ENCODE measurements at places on chromosomes 12 and 14.
A peak's percentile ranks its signal among the peaks of the same experiment; 100 is the strongest.

GRCh38 chr14:92563359-92563758 lies 49.8 kb downstream of the RIN3 start:
- DNase-seq = no peak

DNA sequence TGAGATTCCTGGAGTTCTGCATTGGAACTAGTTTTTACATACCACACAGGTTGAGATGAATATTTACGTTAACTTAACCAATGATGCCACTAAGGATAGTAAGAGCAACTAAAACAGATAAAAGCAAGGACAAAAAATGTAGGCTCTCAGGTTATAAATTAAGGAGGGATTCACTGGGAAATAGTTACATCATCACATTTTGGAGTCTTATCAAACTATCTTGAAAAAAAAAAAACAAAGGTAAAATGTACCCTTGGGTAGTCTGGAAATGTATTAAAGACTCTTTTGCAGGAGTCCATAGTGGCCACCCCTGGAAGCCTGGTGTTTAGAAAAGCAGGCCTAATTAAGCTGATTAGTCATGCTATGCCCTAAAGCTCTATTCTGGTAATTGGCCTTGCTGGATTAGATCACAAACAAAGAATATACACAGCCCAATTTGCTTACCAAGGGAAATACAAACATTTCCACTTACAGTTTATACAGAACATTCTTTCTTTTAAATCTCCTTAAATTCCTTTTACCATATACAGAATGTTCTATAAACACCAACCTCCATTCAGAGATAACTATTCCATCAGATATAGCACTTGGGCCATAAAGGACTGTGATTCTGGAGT lies 39.3 kb downstream of the SLC25A47 start:
- peak; percentile 48 for DNase-seq

DNA sequence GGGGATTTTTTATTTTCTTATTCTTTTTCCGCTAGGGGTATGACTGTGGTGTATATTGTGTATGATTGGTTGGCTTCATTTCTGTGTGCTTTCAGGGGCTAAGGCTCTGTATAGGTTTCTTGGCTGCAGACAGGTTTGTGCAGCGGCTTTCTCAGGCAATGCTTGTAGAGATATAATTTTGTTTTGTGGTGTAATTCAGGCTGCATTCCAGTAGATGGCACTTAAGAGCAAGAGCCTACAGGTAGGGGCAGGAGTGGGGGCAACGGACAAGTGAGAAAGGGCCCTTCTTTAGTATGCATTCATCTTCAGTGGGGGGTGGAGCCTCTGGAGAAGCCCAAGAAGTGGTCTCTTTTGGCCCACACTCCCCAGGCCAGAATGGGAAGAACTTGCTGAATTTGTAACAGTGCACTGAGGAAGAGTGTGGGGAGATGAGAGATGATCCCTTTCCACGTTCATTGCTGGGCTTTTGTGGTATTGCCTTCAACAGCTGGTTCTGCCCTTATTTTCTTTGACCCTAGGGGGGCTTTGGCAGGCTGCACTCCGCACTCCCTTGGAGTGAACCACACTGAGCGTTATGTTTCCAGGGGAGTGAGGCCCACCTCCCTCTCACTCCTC lies 78.6 kb downstream of the IFNG-AS1 start:
- no peak for DNase-seq

DNA sequence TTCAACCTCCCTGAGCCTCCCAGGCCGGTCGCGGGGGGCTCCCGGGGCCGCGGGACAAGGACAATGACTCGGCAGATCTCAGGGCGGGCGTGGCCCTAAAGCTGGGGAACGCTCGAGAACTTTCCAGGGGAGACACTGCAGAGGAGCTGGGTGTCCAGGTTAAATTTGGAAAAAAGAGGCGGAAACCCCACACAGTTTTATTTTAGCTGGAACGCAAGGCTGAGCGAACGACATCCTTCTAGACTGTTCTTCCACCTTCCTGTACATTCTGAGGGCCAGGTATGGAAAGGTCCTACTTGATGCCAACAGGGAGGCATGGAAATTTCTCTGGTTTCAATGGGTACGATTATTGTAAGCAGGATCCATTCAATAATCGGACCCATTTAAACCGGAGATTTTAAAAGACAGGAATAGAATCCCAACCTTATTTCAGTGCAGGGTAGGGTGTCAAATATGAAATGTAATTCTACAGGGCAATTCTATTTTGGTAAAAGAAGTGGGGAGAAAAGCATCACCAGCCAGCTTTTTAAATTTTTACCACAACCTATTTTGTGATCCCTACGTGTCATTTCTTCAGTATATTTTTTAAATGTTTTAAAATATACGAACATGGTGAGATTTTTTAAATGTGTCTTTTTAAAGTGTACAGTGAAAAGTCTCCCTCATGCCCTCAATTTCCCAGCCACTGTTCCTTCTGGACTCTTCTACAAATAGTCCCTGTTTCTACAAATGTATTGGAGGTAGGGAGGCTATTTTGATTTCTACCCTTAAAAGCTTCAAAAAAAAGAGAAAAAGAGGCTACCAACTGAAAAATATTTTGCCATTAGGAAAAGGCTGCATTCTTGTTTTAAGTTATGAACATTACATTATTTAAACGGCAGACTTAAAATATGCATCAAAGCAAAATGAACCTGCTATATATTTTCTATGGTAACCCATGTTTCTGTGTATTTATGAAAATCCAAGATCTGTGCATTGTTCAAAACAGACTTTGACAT lies 1.1 kb upstream of the UBC start:
- DNase-seq = no peak

DNA sequence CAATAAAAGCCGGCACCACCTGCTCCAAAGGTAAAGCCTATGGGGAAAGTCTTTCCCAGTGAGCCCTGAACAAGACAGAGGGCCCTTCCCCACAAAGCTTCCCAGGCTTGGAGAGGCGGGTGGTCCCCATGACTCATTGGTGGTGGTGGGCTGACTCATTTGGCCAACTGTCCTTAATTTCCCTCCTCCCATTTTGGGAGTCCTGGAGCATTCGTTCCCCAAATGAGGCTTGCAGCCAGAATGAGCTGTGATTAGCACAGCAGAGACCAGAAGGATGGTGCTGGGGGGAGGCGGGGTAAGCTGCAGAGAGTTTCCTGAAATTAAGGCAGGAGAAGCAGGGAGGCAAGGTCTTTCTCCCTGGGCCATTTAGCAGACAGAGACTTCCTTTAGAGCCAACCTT lies 241.7 kb downstream of the DPF3 start:
- no peak for DNase-seq

GRCh38 chr12:68943848-68944247 lies 10.9 kb upstream of the CPM start:
- no peak for DNase-seq

DNA sequence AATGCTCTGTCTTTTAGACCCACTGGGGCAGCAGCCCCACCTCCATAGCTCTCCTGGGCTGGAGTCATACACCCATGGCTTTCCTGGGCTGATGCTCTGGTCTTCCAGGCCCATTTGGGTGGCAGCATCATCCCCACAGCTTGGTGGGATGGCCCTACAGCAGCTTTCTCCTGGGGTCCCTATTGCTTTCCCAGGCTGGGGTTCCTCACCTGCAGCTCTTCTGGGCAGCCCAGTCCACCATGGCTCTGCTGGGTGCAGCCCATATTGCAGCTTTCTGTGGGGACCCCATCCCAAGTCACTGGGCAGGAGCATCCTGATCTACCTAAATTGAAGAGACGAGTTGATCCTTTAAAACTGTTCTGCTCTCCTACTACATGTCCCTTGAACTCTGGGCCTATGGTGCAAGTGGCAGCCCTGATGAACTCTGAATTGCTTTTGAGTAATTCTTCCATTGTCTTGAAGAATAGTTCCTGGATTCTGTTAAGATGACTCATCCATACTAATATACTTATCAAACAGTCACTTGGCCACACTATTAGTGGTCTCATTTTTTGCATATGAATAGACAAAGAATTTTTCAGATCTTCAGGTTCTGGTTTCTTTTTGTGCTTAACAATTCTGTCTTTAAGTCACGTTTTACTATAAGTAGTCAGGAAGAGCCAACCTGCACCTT lies 390.1 kb downstream of the DPF3 start:
- DNase-seq = no peak

DNA sequence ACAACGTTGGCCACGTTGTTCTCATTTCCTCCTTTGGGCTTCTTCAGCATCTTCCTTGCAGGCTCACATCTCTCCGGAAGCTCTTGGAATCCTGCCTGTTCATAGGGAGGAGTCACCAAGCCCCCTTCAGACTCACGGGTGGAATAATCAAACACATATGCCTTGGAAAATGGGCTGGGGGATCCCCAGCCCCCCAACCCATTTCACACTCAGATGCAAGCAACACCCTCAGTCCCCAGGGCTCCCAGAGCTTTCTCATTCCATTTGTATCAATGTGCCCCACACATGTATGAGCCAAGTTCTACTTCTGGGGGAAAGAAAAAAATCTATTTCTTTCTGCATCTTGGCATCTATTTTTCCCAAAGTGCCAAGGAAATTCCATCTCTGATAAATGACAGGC lies 33.1 kb downstream of the WSCD2 start:
- no peak for DNase-seq

GRCh38 chr14:51780006-51780692 lies 80.3 kb upstream of the GNG2 start:
- peak; percentile 71 for DNase-seq

- DNase-seq = no peak
Observed at GRCh38 chr12:108576660-108577234, 14.4 kb downstream of the ISCU start.
